HuH-7 (cell line): ENCODE measurements at places on chromosomes 16 and 17.

- DNase-seq: no peak
Observed at GRCh38 chr17:19650826-19651225, 2.3 kb downstream of the ALDH3A2 start.

DNA sequence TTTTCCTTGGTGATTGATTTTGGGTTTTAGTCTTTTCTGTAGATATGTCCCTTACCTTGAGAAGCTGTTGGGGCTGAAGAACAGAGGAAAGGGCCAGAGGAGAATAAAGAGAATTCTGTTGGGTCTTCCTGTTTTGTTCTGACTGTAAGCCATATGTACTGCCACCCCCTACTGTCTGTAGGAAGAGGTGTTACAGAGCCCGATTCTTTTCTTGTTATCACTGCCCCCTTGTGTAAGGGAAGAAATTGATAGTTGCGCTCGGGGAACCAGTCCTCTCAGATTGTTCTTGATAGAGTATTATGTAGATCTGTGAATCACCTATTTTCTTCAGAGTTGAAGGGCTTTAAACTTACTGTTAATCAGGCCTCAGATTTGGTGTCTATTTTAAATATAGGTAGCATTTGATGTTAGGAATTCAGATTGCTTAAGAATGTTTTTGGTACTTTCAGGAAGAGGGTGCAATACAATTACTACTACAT lies 2.4 kb downstream of the TANC2 start:
- DNase-seq: peak; percentile 91

DNA sequence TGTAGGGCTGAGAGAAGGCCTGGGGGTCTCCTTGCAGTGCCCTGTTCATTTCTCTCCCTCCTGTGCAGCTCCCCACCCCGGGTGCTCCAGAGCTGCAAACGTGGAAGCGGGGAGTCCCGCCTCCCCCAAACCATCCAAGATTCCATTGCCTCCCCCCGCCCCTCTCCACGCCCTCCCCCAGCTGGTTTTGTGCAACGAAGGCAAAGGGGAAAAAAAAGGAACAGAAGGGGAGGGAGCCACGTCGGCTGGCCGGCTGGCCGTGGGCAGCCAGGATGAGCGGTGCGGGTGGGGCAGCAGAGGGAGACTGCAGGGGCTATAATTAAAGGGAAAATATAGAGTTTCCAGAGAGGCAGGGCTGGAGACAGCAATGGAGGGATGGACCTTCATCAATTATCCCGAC lies 1.7 kb upstream of the COL1A1 start:
- no peak for DNase-seq

GRCh38 chr17:1557355-1558095 lies 5.1 kb downstream of the PITPNA start:
- no peak for DNase-seq

GRCh38 chr17:39596543-39597267 lies 11.0 kb downstream of the NEUROD2 start:
- no peak for DNase-seq

DNA sequence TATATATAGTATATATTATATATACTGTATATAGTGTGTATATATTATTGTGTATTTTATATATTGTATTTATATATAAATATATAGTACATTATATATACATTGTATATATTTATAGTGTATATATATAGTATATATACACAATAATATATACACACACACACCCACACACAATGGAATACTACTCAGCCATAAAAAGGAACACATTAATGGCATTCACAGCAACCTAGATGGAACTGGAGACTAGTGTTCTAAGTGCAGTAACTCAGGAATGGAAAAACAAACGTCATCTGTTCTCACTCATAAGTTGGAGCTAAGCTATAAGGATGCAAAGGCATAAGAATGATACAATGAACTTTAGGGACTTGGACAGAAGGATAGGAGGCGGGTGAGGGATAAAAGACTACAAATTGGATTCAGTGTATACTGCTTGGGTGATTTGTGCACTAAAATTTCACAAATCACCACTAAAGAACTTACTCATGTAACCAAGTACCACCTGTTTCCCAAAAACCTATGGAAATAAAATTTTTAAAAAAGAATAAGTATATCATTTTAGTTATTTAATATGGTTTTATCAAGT lies 201.9 kb upstream of the CDH11 start:
- DNase-seq: no peak

DNA sequence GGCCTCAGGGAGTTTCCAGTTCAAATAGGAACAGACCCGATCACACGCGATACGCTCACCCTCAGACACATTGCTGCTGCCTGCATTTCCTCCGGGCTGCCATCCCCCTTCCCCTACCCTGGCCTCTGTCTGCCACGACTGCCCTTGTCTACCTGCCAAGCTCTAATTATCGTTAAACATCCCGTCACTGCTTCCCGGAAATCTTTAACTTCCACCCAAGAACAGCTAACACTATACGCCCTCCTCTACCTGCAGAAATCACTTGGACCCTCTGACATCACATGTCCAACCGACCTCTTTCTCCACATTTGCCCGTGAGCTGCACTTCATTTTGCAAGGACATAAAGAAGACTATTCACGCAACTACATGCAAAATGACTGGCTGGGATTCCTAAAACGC lies 40.4 kb downstream of the ABAT start:
- no peak for DNase-seq

- DNase-seq: no peak
Observed at GRCh38 chr16:17273142-17273561, 197.6 kb downstream of the XYLT1 start.

DNA sequence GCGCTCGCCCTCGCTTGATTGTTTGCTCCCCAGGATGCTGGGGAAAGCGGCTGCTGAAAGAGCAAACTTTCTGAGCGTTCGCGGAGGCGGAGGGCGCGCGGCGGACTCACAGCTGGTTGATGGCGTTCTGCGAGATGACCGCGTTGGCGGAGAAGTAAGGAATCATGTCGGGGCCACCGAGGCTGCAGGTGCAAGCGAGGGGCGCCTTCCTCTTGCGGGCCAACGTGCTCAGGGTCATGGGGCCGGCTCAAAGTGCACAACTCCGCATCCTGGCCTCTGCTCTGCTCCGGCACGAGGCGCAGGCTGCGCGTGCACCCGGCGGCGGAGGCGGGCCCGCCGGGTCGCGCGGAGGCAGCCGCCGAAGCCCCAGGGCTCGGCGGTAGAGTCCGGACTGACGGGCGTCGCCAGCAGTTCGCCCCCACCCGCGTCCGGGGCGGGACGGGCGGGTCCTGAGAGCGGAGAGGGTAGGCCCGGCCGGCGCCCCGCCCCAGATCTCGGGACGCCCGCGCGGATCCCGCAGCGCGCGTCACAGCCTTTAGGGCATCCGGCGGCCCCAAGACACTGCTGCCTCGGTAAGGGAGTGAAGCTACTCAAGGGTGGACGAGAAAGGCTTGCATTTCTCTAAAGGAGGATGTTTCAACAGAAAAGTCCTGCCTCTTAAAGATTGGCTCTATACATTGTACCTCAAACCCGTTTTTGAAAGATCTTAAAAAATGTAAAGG lies 138.5 kb upstream of the CORO6 start:
- no peak for DNase-seq

- DNase-seq: no peak
Observed at GRCh38 chr16:61820398-61820797, 215.8 kb downstream of the CDH8 start.

DNA sequence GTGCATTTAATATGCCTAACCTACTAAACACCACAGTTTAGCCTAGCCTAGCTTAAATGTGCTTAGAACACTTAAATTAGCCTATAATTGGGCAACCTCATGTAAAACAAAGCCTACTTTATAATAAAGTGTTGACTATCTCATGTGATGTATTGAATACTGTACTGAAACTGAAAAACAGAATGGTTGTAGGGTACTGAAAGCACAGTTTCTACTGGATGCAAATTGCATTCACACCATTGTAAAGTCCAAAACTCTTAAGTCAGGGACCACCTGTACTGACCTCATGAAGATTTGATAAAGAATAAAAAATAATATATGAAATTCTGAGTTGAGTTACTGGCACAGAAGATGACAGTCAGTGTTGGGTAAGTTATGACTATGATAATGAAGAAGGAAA lies 625.4 kb upstream of the SOX9 start:
- no peak for DNase-seq

GRCh38 chr17:80892019-80892855 lies 99.4 kb upstream of the CHMP6 start:
- DNase-seq: no peak

- peak; percentile 53 for DNase-seq
Observed at GRCh38 chr17:28916302-28916934, 13.5 kb upstream of the DHRS13 start.

GRCh38 chr16:22861580-22861979 lies 47.6 kb downstream of the HS3ST2 start:
- no peak for DNase-seq
